ENCODE measurements at places on chromosomes 6 and 20.

DNA sequence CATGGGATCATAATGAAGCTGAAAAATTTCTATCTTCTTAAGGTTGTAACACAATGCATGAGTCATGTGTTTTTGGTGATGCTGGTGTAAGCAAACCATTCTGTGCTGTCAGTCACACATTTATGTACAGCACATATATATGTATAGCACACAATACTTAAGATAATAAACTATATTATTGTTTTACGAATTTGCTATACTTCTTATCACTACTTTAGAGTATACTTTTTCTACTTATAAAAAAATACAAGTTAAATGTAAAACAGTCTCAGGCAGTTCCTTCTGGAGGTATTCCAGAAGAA is 920.1 kb upstream of the FLRT3 start:
- DNase-seq = no peak

- no peak for DNase-seq
These were observed 16.8 kb downstream of the CEP250 start for GRCh38 chr20:35472209-35472608.

DNA sequence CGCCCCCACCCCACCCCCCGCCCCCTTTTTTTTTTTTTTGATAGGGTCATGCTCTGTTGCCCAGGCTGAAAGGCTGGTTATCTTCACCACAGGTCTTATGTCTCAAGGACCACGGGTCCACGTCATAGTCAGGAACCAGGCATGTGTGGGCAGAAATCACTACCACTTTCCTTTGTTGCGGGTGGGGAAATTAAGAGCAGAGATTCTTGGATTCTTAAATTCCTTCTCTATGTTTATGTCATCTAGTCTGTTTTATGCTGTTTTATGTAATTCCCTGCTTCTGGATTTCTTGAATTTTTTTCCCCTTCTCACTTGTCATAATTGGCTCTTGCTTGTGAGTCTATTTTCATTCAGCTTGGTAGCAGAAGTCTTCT is 25.8 kb upstream of the PLCG1 start:
- no peak for DNase-seq

DNA sequence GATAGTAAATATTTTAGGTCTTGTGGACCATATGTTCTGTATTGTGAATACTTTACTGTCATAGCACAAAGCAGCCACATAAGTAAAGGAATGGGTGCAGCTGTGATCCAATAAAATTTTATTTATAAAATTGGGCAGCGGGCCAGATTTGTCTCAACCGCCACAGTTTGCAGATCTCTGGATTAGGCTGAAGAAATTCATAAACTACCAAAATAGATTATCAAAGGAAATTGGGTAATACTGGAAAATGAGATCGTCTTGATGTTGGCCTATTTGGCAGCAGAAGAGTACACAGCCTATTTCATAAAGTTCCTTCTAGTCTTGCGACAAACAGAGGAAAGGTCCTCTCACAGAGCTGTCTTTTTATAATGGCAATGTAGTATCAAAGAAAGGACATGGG is 69.8 kb downstream of the DZANK1 start:
- no peak for DNase-seq

- DNase-seq = no peak
These were observed 18.3 kb upstream of the AMD1 start for GRCh38 chr6:110856296-110856695.

GRCh38 chr20:11807054-11808048 is 110.3 kb upstream of the BTBD3 start:
- no peak for DNase-seq

GRCh38 chr20:53205046-53205445 is 232.9 kb downstream of the TSHZ2 start:
- DNase-seq = no peak

DNA sequence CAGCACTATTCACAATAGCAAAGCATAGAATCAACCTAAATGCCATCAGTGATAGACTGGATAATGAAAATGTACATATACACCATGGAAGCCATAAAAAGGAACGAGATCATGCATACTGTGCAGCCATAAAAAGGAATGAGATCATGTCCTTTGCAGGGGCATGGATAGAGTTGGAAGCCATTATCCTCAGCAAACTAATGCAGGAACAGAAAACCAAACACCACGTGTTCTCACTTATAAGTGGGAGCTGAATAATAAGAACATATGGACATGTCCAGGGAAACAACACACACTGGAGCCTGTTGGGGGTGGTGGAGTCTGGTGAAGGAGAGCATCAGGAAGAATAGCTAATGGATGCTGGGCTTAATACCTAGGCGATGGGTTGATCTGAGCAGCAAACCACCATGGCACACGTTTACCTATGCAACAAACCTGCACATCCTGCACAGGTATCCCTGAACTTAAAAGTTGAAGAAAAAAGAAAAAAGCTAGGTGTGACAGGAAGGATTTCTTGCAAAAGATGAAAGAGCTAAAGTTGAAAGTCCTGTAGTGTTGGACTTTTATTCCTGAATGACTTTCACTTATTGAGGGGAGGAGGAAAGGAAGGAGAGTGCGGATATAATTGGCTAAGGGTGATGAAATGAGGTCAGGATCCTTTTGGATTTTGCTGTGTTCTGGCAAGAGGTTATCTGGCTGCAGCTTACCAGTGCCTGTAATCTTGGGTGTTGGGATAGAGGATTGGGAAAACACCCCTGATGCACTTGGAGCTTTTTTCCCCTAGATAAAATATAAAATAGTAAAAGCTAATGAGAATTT is 8.5 kb downstream of the TRMT11 start:
- no peak for DNase-seq

- DNase-seq = no peak
These were observed 33.4 kb upstream of the SLC22A1 start for GRCh38 chr6:160088069-160088783.

GRCh38 chr20:51366155-51366886 is 176.2 kb downstream of the NFATC2 start:
- no peak for DNase-seq

DNA sequence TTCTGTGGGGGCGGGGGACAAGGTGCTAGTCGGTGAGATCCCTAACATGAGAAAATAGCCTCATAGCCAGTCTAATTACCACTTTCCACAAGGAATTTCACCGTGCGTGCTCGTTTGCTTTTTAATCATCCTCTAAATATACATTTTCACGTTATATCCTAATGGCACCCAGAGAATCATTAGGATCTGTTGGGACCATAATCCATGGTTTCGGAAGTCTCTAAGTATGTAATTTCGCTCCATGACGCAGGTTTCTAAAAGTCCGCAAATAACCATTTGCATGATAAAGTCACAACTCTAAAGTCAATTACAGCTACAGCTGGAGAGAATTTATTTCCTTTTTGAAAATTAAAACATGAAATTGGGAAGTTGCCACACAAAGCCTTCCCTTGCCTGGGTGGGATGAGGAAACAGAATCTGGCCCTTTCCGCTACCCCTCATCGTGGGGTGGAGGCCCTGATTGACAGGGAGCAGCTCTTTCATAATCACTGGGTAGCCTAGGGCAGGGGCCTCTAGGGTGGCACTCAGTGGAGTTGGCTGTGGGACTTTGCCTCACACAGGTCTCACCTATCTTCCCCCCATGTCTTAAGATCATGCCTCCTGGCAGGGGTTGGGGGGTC is 81.9 kb downstream of the LRFN2 start:
- DNase-seq = no peak

DNA sequence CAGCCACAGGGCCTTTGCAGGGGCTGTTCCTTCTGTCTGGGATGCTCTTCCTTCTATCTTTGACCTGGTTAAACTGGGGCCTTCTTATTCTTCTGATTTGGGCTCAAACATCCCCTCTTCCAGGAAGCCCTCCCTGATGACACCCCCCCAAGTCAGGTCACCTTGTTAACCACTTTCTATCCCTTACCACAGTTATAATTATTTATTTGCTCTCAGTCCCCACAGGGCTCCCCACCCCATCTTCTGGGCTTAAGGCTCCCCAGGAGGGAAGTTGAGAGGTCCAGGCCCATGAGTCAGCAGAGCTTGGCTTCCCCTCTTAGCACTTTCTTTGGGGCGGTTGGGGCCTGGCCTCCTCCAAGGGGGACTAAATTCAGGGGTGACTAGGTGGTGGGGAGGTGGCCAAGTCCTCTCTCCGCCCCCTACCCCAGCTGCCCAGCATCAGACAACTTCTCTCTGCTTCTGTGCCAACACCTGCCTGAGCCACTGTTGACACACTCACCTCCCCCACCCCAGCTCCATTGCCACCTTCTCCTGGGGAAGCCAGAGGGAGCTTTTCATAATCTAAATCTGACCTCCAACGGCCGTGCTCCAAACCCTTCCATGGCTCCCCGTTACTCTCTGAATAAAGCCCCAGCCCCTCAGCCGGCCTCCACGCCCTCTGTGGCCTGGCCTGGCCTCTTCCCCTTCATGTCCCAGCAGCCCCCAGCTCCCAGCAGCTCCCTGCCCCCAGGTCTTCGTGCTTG is 70.0 kb downstream of the CEBPB start:
- DNase-seq = peak; percentile 40

- DNase-seq = no peak
These were observed 41.7 kb upstream of the PIM1 start for GRCh38 chr6:37127961-37128862.
